ENCODE measurements at places on chromosomes 2 and 18.

GRCh38 chr18:48620071-48620470 lies 81.2 kb downstream of the CTIF start:
- DNase-seq = no peak

- no peak for DNase-seq
Observed at GRCh38 chr18:79986726-79987125, 1.6 kb downstream of the TXNL4A start.

GRCh38 chr2:39241588-39241987 lies 2.2 kb downstream of the CDKL4 start:
- no peak for DNase-seq

DNA sequence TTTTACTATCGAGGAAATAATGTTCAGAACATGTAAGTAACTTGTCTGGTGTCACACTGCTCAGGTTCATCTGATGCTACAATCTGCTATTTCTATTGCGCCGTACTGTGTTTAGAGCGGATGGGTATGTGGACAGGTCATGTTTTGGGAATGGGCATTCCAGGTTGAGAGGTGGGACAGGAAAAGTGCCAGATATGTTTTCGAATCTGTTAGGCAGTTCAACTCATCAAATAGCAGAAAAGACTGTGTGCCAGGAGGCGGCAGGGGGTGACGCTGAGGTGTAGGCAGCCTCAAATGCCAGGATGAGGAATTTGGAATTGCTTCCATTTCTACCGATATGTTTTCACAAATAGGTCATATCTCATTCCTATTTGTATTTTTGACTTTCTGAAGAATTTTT lies 123.8 kb downstream of the HRH4 start:
- no peak for DNase-seq
